ENCODE measurements at places on chromosomes 4 and X. TPM values are rescaled to one million over a fixed set of nuclear protein-coding genes. Genes with fewer than 3 reads are reported as not detected.

PAGE1 gene
- total RNA-seq, result not detected

IL9R gene
- total RNA-seq, result not detected

GRCh38 chr4:29278585-29278984 lies 1441.6 kb upstream of the PCDH7 start:
- H3K4me1 ChIP-seq, result no peaks in the 10 kb centered on the region
- DNase-seq, result no peak
- no peak overlapping the region for H3K27ac ChIP-seq
- no peak overlapping the region for H3K4me3 ChIP-seq
- H3K36me3 ChIP-seq, result no peaks in the 10 kb centered on the region

DNA sequence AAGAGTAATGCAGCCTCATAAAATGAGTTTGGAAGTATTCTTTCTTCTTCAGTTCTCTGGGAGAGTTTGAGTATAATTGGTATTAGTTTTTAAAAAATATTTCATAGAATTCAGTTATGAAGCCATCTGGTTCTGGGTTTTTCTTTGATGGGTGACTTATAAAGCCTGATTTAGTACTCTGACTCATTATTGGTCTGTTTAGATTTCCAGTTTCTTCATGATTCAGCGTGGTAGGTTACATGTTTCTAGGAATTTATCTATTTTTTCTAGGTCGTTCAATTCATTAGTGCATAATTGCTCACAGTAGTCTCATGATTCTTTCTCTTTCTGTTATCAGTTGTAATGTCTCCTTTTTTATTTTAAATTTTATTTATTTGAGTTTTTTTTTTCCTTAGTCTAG lies 111.2 kb downstream of the CEP44 start:
- H3K4me3 ChIP-seq, result no peak overlapping the region
- no peaks in the 10 kb centered on the region for H3K4me1 ChIP-seq
- no peak overlapping the region for H3K27ac ChIP-seq
- no peak for DNase-seq
- H3K36me3 ChIP-seq, result no peaks in the 10 kb centered on the region

GRCh38 chr4:29540439-29541102 lies 1179.6 kb upstream of the PCDH7 start:
- H3K27ac ChIP-seq, result no peak overlapping the region
- no peak for DNase-seq
- H3K4me3 ChIP-seq, result no peak overlapping the region
- no peaks in the 10 kb centered on the region for H3K27me3 ChIP-seq
- H3K36me3 ChIP-seq, result no peaks in the 10 kb centered on the region

Measured in naive thymus-derived CD4-positive, alpha-beta T cell (primary cell).